HT1080 (cell line): ENCODE measurements at places on chromosomes 13 and 19.

GRCh38 chr19:3863648-3864047 lies 5.2 kb downstream of the ZFR2 start:
- no peak for DNase-seq

GRCh38 chr19:15841875-15842569 lies 26.6 kb upstream of the OR10H1 start:
- DNase-seq: no peak

GRCh38 chr13:40105231-40105630 lies 449.8 kb downstream of the COG6 start:
- no peak for DNase-seq

GRCh38 chr13:51549593-51549992 lies 34.7 kb upstream of the WDFY2 start:
- no peak for DNase-seq

DNA sequence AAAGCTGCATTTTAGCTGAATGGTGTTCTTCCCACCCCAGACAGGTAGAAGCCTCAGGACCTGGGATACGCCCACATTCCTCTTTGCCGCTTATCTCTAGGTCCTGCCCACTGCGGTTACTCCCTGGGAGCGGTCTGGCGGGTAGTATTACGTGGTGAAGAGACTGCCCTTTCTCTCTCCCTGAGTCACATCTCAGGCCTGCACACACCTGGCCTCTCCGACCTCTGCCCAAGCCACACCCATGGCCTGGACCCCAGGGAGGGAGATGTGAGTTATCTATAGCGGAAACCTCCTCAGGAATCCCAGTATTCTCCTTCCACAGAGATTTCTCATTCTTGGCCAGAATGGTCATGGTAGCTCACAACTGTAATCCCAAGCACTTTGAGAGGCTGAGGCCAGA lies 17.3 kb downstream of the RHPN2 start:
- DNase-seq: no peak

DNA sequence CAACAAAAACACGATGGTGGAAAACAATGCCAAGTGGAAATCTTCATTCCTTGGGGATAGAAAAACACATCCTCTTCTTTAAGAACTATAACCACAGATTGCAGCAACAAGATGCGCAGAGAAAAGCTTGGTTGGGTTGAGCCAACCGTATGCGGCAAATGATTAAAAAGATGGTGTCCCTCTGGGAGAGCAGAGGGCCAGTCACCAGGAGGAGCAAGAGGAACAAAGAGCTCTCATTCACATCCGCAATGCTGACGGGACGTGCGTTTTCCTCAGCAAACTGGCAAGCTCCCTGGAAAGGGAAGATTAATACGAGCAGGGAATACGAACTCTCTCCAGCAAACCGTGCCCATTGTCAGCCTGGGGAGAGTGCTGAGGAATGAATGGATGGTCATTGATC lies 141.6 kb downstream of the KATNAL1 start:
- no peak for DNase-seq

- DNase-seq: peak; percentile 63
These were observed 2.0 kb upstream of the RNF126 start for GRCh38 chr19:664913-665443.

DNA sequence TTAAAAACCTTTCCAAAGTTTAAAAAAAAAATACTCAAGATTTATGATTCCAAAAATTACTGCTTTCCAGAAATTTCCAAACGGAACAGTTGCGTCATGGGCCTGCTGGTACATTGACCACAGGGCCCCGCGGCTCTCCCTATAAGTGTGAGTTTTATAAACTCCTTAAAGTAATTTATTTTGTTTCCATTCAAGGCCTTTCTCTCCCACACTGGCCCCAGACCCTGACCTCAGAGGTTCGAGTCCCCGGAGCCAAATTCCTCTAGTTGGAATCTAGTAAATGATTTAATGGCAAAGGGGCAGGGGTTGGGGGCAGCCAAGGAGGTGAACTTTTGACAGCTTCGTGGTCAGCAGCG lies 97.5 kb downstream of the INSR start:
- DNase-seq: no peak

- DNase-seq: no peak
These were observed 4.9 kb downstream of the RCBTB2 start for GRCh38 chr13:48527955-48528354.

GRCh38 chr13:43934273-43934672 lies 54.6 kb downstream of the LACC1 start:
- peak; percentile 37 for DNase-seq

GRCh38 chr13:91572944-91573598 lies 174.7 kb downstream of the GPC5 start:
- DNase-seq: no peak

DNA sequence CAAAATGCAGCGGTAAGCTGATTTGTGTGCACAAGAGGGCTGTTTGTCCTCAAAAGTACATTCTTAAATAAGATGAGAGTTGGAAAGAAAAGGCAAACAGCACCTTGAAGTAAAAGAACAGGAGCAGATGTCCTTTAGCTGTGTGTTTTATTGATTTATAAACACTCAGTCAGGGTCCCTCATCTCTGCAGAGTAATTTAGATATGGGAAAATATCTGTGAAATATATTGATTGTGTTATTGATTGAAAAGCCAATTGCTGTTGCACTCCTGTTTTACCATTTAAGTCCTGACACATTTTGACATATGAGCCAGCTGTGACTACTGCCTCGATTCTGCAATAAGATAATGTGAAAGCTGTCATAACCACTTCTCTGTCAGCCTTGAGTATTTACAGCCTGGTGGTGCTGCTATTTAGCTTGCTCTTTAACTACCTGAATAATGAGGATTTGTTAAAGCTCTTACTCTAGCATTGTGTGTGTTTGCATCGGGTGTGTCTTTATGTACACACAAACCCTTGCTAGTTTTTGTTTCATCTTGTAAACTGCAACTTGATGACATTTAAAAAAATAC lies 550.1 kb downstream of the DACH1 start:
- no peak for DNase-seq

GRCh38 chr19:10422046-10422461 lies 1.7 kb downstream of the PDE4A start:
- DNase-seq: no peak

GRCh38 chr13:95193509-95194230 lies 107.6 kb downstream of the ABCC4 start:
- DNase-seq: no peak

GRCh38 chr13:43113603-43114002 lies 90.2 kb downstream of the DNAJC15 start:
- DNase-seq: no peak

DNA sequence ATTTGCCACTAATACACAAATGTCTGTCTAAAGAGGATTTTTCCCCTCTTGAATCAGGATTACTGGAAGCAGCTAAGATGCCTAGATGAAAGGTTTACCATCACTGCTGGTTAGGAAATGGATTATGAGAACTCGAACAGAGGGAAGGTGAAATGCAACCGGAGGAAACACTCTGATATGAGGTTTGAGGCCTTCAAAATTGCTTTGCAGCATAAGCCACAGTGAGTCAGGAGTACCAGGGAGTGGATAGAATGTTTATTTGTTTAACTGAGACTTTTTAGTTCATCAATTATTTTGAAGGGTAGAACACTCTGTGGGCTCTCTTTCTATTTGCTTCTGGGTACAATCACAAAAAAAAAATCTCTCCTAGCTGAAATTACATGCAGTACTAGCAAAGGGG lies 18.1 kb downstream of the CDADC1 start:
- peak; percentile 7 for DNase-seq

DNA sequence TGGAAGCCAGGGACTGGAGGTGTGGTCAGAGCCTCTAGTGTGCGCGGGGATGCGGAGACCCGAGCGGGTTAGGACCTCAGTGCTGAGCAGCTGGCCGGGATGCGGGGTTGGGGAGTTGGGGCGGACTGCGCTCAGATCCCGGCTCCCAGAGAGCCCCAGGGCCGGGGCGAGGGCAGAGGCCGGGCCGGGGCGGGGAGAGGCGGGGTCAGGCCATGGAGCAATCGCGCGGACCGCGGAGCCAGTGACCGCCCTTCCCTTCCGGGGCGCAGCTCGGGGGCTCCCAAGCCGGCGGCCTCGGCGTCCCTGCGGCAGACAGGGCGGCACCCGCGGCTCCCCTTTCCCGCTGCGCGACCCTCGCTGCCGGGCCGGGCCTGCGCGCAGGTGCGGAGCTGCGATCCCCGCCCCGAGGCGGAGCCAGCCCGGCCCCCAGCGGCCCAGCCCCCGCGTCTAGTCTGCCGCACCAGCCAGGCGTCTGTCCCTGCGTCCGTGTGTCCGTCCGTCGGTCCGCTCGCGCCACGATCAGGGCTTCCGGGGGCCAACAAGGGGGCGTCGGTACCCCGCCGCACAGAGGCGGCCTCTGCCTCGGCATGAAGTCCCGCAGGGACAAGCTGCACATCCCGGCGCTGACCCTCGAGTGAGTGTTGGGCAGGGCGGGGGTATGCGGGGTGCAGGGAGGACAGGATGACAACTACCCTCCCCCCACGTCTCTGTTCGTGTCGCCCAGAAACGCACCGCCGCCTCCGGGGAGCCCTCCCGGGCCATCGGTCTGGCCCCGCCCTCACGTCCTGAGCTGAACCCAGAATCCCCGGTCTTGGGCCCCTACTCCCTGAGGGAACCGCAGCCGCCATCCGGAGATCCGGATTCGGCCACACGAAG lies 12.4 kb downstream of the MAST3 start:
- no peak for DNase-seq

GRCh38 chr13:43996221-43996620 lies 116.5 kb downstream of the LACC1 start:
- no peak for DNase-seq

DNA sequence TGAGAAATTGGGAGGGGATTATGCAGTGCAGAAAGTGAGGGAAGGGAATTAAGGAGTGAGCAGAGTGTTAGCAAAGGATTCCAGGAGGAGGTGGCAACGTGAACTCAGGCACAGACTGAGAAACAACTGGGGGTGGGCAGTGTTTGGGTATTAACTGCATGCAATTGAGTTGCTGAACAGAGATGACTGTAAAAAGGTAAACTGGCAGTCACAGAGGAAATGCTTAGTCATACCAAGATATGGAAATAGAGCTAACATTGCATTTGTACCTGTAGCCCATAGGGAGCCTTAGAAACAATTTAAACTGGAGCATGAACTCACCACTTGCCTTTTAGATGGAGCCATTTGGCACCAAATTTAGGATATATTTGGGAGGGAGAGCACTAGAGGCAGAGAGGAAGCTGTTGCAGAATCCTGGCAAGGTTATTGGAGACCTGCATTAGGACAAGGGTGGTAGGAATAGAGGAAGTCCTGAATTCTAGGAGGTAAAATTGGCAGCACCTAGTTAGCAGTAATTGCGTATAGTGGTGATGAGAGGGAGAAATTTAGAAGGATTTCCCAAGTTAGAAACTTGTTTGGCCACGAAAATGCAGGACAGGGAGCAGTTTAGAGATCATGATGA lies 100.6 kb upstream of the FRY start:
- DNase-seq: peak; percentile 21

DNA sequence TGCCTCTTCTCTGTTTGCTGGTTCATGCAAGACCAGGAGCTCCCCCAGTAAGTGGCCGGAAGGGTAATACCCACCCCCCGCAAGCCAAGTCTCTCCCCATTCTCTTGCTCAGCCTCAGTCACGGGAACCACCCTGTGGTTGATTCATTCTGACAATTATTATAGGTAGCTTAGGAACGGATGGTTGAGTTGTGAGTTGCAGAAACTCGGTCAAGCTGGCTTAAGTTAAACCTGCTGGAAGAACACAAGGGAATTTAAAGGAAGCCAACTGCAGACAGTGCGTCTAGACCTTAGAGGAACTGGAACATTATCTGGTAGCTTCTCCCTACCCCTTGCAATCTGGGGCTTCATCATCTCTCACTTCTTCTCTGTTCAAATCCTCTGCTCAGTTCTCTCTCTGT lies 8.9 kb downstream of the FPR1 start:
- DNase-seq: peak; percentile 63

DNA sequence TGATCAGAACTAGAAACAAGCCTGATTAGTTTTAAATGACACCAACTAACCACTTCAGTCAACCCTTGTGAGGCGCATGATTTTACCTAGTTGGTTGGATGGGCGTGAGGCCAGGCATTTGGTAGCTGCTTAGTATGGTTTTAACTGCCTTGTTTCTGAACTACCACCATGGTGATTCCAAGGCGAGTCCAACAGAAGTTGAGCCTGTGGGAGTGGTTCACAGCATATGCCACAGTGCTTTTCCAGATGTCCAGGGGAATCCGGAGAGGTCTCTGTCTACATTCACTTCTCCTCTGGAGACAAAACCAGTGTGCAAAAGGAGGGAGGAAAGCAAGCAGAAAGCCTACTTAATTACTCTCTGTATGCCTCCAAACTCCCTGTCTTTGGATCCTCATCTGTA lies 524.1 kb downstream of the GPC6 start:
- no peak for DNase-seq

DNA sequence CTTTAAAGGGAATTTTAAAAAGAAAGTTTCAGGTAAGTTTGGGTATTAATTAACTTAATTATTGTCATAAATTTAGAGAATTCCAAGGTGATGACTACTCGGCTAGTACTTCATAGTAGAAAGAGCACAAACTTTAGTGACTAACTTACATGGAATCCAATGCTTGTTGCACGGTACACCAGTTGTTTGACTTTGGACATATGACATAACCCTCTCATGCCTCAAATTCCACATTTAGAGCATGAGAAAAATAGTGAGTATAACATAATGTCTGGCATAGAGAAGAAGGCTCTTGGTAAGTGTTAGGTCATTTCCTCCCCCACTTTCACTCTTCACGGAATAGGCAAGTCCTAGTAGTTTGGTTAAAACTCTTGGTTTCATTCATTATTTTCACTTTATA lies 1249.4 kb upstream of the SLC10A2 start:
- DNase-seq: peak; percentile 91

GRCh38 chr13:53631511-53631910 lies 602.9 kb downstream of the OLFM4 start:
- no peak for DNase-seq

- no peak for DNase-seq
These were observed 5.7 kb downstream of the ACTN4 start for GRCh38 chr19:38653028-38653571.

DNA sequence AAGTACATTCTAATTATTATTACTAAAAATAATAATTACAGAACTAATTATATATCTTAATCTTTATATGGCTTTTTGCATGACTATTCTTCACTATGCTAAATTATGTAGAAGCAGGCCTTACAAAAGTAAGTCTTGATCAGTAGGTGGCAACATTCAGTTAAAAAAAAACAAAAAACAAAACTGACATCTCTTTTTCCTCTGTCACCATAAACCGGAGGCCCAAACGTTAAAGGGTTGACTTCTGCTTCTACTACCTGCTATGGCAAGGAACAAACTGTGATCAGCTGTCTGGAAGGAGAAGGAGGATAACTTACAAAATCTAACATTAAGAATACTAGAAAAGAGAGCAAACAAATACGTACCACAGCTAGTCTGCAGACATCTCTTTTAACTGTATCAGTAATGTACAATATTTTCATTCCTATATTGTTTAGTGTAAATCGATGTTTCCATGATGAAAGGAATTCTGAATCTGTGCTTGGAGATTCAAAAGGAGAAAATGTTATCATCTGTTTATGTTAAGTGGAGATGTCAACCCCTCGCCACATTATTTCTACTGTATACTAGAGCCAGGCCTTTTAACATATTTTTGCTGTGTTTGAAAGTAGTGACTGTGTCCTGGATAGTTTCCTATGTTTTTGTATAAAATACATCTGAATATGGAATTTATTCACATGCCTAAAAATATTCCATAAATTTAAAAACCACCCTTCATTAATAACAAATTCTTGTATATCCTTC lies 1525.4 kb downstream of the SLITRK1 start:
- DNase-seq: peak; percentile 5
